Naive thymus-derived CD8-positive, alpha-beta T cell (primary cell): ENCODE measurements at places on chromosomes 4 and X.
A peak's percentile ranks its signal among the peaks of the same experiment; 100 is the strongest.

DNA sequence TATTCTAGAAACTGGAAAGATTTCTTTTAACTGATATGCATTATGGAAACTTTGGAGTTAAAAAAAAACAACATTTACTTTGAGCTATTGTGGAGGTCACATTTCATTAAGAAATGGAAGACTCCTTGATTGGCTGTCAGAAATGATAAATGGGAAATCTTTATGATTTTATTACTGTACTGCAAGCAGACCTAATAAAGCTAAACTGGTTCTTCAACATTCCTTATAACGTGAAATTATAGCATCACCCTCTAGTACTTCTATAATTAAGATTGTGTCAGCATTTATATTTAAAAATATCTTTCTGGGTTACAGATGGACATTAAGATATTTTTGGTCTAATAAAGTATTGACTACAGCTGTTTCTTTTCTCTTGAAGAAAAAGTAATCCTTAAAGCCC, 213.8 kb upstream of the PACRGL start:
- DNase-seq, result no peak

- DNase-seq, result no peak
Measured at GRCh38 chrX:45788941-45789348, 588.3 kb upstream of the DIPK2B start.

DNA sequence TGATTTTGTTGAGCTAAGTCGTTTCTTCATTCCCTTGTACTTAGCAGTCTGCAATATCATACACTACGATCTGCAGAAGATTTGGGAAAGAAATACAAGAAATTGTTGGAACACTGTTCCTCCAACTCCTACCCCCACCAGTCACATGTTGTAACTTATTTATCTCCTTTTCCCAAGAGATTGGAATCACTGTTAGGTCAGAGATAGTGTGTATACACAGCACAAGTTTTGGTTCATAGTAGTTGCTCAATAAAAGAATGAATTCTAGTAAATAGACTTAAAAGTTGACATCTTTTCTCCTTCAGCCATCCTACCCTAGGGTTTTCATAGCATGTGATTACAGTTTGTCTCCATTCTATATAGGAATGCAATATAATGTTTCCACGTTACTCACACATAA, 68.8 kb downstream of the ARFIP1 start:
- DNase-seq, result no peak

- no peak for DNase-seq
Measured at GRCh38 chrX:100743009-100743607, 11.2 kb upstream of the SYTL4 start.

DNA sequence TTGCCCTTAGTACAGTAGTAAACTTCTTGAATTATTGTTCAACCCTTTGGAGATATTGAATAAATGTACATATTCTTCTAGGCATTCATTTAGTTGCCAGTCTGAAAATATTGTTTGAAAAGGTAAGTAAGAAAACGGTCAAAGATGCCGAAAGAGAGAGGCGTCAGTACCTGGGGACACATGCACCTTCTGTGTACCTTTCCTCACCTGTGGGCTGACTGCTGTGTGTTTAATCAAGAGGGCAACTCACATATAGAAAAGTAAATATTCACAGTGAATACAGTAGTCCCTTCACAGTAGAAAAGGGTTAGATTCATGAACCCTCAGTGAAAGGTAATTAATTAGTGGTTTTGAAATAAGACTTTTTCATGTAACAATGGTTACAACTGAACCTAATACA, 6.9 kb downstream of the ANXA10 start:
- DNase-seq, result no peak

DNA sequence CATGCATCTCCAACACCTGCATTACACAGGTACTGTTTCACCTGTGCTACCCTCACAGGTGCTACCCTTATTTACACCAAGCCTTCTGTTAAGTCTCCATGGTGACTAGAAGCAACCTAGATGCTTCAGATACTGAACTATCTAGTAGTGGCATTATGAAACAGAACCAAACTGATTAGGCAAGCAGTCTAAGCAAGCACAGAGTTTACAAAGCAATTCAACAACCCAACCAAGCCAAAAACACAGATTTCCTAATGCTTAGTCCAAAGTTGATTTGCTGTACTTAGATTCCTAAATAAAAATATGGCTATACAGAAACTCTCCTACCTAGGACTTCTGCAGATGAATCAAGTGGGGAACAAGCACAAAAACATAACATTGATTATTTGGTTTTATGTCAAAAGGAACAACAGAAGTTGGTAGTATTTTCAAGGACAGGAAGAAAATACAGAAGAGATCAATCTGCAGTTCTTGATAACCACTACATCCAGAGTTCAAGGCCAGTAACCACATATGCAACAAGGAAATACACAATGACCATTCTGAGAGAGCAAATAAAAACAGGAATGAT, 3.2 kb downstream of the TAPT1 start:
- DNase-seq, result no peak

- DNase-seq, result no peak
Measured at GRCh38 chr4:119872371-119873016, 194.2 kb downstream of the MAD2L1 start.

DNA sequence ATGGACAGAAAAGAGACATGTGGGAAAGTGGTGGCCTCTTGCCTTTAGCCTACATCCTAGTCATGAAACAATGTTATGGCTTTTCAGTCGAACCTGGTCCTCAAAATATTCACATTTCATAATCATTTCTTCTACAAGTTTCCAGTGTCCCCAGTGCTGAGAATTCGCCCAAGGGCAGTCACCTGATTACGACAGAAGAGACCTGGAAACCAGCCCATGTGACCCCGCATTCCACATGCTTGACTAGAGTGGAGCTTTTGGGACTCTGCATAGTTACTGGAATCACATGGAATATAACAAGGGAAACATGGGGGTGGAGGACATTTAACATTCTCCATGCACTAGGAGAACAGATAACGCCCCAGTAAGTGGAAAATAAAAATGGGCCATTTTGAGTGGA, 100.1 kb downstream of the PPARGC1A start:
- DNase-seq, result no peak

- no peak for DNase-seq
Measured at GRCh38 chrX:117429501-117429900, 687.1 kb downstream of the KLHL13 start.

DNA sequence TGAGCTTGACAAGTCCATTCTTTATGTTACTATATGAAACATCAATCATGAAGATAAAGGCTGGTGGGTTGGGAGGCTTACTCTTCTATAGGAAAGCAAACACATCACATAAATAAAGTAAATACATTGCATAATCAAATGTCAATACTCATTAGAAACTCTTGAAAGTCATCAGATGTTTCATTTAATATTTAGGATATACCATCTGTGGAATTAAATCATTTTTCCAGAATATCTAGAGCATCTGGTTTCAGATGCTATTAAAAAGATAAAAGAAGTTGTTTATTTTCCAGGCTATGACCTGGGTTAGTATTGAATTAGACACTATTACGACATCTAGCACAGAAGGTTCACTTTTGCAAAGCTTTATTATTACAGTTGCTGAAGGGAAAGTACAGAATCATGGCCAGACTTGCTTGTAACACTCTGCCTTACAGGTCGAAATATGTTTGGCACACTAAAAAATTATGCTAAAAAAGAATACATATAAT, 72.6 kb downstream of the METTL14 start:
- no peak for DNase-seq

- DNase-seq, result no peak
Measured at GRCh38 chr4:2126309-2127043, 67.3 kb downstream of the NAT8L start.

- DNase-seq, result no peak
Measured at GRCh38 chr4:888029-888428, 44.1 kb downstream of the GAK start.

DNA sequence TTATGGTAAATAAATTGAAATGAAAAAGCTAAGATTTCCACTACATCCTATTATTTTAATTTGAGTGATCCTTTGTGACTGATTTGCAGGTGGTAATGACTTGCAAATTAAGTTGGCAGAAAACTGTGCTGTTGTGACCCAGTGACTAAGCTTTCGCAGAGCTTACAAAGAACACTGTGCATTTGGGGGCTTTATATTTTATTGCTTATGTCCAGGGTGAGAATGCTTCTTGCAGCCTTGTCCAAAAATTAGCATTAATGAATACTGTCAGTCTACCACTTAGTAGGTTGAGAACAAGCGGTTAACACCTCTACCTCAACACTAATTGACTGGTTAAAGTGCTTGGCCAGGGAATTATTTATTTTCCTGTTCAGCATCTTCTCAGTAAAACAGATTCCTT, 991.3 kb upstream of the DIAPH2 start:
- no peak for DNase-seq

DNA sequence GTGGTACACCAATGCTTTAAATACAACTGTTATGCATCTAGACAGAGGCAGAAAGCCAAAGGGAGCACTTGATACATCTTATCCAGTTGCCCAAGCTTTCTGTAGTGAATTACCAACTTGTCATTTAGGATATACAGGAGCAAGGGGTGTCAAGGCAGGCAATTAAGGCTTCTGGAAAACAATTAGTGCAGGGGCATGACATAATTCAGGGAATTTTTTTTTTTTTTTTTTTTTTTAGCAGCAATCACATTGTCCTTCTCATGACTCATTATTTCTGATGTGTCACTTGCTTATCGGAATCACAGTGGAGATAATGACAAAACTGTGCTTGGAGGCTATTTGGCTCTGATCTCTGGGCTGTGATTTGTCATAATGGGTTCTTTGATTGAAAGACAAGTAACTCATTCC, 259.5 kb downstream of the ARHGAP24 start:
- no peak for DNase-seq

DNA sequence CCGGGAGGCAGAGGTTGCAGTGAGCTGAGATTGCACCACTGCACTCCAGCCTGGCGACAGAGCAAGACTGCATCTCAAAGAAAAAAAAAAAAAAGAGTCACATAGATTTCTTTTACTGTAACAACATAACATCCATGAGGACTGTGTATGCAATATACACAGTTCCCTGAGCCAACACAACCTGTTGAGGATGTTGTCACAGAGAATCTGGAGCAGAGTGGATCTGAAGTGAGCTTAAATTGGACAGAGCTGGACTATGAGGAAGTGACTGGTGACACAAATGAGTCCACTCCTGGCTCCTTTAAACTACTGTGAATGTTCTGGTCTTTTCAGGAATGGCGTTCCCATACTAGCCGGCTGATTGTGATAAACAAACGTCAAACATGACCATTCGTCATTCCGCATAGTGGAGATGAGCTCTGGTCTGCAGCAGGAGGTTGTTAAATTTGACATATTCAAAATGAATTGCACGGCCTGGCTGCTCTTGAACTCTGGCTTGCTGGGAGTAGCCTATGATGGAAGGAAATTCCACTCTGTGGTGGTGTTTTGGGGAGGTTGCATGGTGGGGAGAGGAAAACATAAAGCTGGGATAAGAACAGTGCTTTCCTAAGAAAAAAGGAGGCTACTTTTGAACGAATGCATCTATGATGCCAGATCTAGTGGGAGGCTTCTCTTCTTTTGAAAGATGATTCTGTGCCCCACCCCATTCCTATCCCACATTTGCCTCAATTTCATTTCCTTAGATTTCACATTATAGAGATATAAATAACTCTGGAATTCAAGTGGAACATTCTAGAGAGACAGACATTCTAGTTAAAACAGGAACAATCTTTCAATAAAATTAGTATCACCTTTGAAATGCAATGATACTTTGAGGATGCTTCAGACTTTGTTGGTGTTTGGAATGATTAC, 149.5 kb downstream of the SHROOM3 start:
- DNase-seq, result no peak

DNA sequence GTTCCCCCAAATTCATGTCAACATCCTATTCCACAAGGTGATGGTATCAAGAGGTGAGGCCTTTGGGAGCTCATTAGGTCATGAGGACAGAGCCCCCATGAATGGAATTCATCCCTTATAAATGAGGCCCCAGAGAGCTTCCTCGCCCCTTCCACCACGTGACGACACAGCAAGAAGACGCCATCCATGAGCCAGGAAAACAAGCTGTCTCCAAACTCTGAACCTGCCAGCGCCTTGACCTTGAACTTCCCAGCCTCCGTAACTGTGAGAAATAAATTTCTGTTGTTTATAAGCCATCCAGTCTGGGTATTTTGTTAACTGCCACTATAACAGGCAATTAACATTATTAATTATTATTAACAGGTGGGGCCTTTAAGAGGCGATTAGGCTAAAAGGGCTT, 5.8 kb downstream of the AGA start:
- DNase-seq, result no peak

DNA sequence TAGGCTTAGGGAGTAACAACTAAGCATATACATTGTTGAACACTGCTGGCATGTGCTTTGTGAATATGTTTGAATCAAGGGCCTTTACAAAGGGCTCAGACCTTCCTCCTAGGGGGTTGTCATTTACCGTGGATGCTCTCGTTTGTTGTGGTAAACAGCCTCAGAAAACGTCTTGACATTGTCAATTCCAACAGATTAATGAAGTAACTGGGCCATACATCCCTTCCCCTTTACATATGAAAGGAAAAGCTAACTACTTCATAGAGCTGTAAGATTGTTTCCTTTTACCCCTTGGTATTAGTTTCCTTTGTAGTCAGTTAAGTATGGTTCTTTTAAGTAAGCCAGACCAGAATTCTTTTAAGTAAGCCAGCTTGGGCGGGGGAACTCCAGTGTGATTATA, 42.9 kb downstream of the FAT4 start:
- DNase-seq, result no peak

- no peak for DNase-seq
Measured at GRCh38 chr4:151677193-151677592, 83.6 kb downstream of the GATB start.

DNA sequence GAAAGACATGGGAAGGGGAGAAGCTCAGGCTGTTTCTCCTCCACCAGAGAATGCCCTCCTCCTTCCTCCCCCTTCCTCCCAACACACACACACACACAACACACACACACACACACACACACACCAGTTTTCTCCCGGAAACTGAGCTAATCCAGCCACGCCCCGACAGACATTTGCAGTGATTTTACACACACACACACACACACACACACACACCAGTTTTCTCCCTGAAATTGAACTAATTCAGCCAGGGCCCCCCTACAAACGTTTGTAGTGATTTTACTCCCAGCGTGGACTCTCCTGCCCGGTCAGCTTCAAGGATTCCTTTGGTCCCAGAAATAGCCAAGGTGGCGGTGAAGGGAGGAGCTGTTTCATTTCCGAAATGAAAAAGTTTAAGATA, 32.9 kb upstream of the STX18 start:
- DNase-seq, result no peak

- peak; percentile 11 for DNase-seq
Measured at GRCh38 chrX:39445336-39445735, 644.1 kb downstream of the MID1IP1 start.

DNA sequence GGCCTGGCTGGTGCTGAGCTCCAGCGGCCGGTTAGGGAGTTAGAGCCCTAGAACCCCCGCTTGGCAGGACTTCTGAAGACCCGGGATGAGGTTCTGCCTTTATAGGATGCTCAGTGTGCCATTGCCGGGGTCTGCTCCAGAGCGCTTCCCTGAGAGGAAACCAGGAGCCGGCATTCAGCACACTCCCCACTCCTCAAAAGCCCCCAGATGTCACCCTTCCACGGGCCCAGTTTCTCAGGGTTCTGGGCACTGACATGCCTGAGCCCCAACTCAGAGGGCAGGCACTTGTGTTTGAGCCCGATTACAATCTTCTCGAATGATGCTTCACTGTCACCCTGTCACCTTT, 6.5 kb downstream of the NKX3-2 start:
- no peak for DNase-seq
